8988T (cell line): ENCODE measurements at places on chromosomes 16 and 17.

GRCh38 chr16:56534847-56535383 is 15.1 kb upstream of the BBS2 start:
- no peak for DNase-seq

DNA sequence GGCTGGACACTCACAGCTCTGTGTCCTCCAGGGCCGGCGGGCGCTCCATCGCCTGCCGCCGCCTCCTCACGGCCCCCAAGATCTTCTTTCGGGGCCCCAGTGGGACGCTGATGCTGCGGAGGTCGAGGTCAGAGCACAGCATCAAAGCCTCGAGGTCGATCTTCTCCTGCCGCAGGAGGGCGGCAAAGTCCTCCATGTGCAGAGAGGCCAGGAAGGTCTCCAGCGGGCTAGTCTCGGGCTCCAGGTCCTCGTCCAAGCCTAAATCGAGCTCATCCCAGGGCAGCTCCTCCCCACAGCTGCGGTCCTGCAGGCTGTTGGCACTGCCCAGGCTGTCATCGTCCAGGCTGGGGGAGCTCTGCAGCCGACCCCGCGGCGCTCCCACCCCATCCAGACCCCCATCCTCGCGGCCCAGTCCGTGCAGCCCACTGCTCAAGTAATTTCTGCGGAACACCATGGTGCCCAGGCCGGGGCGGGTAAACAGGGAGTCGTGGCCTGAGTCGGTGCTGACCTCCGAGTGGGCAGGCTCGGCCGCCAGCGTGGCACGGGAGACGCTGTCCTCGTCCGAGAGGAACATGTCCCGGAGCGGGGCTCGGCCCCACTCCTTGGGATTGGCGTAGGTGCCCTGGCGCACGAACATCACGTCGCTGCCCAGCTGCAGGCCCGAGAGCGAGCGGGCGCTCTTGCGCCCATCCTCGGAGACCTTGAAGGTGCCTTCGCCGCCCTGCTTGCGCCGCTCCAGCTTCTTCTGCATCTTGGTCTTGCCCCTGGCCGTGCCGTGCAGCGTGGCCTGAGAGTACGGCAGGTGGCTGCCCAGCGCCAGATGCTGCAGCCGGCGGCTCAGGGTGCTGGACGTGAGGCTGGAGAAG is 3.4 kb downstream of the USH1G start:
- peak; percentile 69 for DNase-seq

DNA sequence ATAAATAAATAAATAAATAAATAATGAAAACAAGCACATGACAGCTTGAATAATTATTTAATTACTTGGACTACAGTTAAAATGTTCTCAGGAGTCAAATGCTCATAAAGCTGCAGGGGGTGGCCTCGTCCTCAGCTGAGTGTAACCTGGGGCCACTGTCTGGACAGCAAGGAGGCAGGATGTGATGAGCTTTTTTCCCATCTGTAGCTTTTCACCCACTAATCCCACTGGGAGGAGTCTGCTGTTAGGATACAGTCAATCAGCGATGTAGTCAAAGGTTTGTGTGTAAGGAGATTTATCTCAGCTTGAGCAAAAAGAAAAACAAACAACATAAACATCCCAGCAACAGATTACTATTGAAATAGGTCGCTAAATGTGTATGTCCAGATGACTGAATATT is 22.5 kb downstream of the ZCCHC14 start:
- DNase-seq = no peak

DNA sequence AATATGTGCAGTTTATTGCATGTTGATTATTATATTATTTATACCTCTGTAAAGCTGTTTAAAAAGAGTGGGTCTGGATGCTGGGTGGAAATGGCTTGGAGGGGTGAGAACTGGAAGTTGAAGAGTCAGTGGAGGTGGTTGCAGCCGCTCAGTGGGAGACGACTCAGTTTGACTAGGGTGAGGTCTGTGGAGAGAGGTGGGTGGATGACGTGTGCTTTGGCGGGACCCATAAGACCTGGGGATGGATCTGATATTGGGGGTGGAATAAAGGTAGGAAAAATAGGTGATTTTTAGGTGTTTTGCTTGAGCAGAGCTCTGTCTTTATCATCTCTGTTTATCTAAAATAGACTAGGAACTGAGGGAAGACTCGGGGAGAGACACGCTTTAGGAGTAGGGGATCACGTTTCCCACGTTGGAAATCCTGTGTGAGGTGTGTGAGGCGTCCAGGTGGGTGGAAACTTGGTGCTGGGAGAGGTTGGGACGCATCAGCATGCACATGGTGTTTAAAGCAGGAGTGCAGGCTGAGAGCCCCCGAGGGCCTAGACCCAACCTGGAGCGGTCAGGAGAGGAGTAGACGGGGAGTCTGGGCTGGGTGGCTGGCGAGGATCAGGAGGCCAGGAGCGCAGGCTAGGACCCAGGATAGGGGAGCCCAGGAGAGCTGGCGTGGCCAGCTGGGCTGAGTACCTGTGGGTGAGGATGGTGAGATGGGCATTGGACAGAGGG is 17.2 kb downstream of the NT5M start:
- no peak for DNase-seq

- DNase-seq = no peak
Measured at GRCh38 chr16:72612718-72613117, 435.2 kb downstream of the ZFHX3 start.

DNA sequence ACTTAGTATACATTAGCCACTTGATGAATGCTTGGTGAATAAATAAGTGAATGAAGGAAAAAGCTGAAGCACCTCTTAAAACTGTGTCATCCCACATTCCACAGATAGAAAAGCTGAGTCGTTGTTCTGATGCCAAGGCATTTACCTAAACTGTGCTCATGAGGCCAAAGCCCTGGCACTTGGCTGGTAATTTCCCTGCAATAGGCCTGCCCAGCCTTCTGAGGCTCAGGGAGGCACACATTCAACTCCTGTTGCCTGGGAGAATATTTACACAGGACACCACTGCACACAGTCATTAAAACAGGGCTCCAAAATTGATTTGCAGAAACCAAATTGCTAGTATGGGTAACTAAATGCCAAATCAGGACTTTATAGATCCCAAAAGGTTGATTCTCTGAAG is 333.0 kb upstream of the C16orf82 start:
- no peak for DNase-seq

DNA sequence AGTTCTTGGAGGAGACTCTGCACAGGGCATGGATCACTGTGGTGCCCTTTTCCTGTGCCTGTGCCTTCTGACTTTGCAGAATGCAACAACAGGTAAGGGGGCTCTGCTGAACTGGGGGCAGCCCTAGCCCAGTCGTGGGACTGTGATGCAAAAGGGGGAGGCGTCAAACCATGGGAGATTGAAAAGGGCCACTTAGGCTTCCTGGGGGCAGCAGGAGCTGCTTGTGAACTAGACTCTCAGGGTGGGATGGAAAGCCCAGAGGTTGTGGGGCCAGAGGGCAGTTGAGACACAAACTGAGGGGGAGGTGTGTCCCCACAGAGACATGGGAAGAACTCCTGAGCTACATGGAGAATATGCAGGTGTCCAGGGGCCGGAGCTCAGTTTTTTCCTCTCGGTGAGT is 19.6 kb downstream of the ADGRG5 start:
- no peak for DNase-seq

GRCh38 chr17:44024271-44024663 is 9.5 kb upstream of the TMEM101 start:
- DNase-seq = no peak

- no peak for DNase-seq
Measured at GRCh38 chr16:46763147-46763546, 15.0 kb upstream of the MYLK3 start.

GRCh38 chr17:49968405-49969133 is 421 bp upstream of the DLX4 start:
- DNase-seq = peak; percentile 96

DNA sequence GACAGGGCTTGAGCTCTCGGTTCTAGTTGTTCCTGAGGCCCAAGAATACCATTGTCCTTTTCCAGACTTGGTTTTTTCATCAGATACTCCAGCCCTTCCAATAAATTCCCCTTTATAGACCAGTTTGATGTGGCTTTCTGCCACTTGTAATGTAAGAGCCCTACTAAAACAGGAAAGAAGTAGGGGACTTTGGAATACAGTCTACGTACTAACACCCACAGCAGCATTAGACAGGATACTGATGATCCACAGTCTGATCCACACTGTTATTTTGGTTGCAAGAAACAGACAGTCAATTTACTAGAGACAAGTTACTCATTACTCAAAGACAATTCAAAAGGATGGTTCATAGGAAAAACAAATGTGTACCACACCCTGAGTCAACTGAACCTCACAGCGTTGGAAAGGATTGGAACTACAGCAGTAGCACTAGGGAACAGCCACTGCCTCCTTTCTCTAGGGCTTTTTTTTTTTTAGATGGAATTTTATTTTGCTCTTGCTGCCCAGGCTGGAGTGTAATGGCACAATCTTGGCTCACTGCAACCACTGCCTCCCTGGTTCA is 45.9 kb upstream of the MED13 start:
- DNase-seq = no peak

GRCh38 chr16:24049113-24049512 is 207.0 kb upstream of the CACNG3 start:
- no peak for DNase-seq

GRCh38 chr17:76527430-76528111 is 9.9 kb downstream of the CYGB start:
- no peak for DNase-seq

- DNase-seq = no peak
Measured at GRCh38 chr17:76138234-76138895, 2.7 kb downstream of the FOXJ1 start.

GRCh38 chr17:32806646-32807045 is 70.3 kb downstream of the MYO1D start:
- DNase-seq = no peak

- no peak for DNase-seq
Measured at GRCh38 chr16:20916289-20916688, 15.7 kb downstream of the LYRM1 start.

GRCh38 chr16:19715566-19715965 is 2.5 kb downstream of the KNOP1 start:
- no peak for DNase-seq

DNA sequence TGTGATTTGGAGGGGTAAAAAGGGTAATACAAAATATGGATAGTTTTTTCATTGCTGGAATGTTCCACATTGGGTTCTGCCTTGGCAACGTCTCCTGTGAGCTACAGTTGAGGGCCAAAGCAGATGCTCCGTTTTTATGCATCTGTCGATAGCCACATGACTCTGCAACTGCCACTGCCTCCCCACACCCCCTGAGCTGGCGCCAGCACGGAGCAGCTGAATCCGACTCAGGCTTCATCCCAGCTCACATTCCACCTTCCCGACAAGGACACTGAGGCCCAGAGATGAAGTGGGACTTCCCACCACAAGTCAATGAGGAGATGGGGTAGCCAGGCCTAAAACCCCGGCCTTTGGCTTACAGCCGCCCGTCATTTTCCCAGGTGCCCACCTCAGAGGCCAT is 334.1 kb downstream of the CDH13 start:
- DNase-seq = no peak

- DNase-seq = no peak
Measured at GRCh38 chr17:67750067-67750466, 32.3 kb downstream of the NOL11 start.

- no peak for DNase-seq
Measured at GRCh38 chr17:61133853-61134252, 265.8 kb upstream of the TBX2 start.

DNA sequence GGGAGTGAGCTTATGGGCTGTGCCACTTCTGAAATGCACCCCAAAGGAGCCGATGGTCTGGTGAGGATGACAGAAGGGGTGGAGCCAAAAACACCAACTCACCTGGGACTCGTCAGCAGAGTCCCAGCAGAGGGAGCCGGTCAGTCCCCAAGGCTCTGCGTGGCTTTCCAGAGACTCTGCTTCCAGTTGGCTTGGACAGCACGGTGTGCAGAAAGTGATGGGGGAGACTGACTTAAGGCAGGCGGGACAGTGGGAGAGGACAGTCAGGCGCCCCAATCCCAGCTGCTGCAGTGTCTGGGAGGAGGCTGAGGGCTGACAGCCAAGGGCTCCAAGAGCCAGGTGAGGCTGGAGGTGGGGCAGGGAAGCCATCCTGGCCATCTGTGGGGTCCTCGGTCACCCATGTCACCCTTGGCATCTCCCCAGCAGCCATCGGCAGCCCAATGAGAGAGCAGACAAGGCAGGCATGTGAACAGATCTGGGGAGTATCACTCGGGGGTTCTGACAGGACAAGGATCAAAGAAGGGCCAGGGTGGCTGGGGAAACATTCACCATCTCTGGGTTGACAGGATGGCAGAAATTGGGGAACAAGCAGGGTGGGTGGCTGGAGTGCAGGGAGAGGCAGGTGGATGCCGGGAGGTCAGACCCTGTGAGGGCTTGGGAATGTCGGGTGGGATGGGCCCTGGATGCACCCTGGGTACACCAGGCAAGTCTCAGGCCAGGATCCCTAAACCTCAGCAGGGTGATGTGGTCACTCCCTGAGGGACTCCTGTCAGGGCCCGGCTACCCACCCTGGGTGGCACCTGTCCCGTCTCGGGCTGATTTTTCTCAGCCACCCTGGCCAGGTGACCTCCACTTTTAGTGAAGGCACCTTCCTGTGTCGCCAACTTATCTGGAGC is 8.9 kb upstream of the KRTAP17-1 start:
- peak; percentile 50 for DNase-seq

DNA sequence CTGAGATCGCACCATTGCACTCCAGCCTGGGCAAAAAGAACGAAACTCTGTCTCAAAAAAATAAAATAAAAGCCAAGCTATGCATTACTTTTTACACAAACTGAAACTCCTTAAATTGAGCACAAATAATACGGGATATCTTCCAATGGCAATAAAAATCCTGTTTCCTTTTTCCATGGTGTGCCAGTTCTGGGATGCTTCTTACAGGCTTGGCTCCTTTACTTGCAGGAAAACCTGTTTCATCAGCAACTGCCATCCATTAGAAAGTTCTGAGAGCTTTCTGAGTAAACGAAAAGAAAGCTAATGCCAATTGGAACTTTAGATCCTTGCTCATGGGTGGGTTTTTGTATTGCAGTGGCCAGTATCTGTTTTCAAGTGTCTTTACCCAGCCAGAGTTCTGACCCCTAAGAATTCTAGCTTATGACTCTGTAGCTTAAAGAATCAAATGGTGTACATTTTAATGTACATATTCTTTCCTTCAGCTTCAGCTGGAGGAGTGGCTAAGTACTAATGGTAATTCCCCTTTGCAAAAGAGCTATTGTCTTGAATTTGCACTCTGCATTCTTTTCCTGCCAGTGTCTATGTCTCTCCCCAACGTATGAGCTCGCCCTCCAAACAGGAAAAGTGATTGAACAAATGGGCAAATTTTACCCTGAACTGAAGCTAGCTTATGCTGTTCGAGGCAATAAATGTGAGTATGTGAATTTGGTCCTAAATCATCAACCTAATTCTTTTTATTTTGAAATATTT is 21.5 kb upstream of the DDX19A start:
- no peak for DNase-seq

DNA sequence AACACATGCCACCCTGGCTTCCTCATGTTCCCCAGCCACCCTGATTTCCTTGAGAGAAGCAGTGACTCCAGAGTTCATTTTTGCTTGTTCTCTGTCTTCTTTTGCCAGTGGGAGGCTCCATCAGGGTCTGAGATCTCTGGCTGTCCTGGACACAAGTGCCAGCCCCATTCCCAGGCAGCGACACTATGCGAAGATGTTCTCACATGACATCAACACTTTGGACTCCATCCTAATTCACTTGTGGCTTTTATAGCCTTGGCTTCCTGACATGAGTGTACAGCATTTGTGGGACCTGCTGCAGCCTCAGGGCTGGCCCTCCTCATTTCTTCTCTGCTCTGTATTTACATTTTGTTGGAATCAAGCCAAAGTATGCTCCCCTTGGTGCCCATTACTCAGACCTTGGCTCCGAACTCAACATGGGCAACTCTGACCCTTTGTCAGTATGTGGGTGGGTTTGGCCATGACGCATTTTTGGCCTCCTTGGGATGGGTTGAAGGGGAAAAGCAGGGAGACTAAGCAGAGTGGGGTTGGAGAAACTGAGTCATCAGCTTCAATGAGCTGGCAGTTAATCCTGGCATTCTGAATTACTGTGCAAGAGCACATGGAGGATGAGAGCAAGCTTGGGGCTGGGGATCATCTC is 119.0 kb upstream of the EEF2KMT start:
- no peak for DNase-seq
